ENCODE measurements at places on chromosomes 13 and 19. TPM values are rescaled to one million over a fixed set of nuclear protein-coding genes. Genes with fewer than 3 reads are reported as not detected.
A peak's percentile ranks its signal among the peaks of the same experiment; 100 is the strongest.

DNA sequence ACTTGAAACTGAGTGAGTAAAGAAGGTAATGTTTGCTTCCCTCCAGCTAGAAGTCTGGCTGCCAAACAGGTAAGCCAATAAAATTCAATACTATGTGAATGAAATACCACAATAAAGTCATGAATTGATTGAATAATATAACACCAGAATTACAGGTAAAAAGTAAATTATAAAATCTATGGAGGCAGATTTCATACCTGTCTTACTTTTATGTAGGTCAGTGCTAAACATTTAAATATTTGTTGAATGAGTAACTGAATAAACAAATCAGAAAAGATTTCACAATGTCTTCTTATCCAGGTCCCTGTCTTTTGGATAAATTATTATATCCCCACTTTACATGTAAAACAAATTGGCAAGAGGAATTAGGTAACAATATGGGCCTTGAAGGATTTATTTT lies 62.7 kb downstream of the MICU2 start:
- DNase-seq = no peak

- DNase-seq = no peak
Measured at GRCh38 chr19:56351208-56351607, 36.6 kb upstream of the ZSCAN5A start.

GRCh38 chr13:51330791-51331190 lies 8.7 kb upstream of the SERPINE3 start:
- no peak for DNase-seq

Gene IQCN
- total RNA-seq = 2.8 TPM

GRCh38 chr13:31894931-31895330 lies 136.6 kb upstream of the FRY start:
- DNase-seq = no peak

GRCh38 chr13:44334751-44335150 lies 38.9 kb upstream of the SERP2 start:
- no peak for DNase-seq

- DNase-seq = no peak
Measured at GRCh38 chr19:17103177-17103576, 27.6 kb downstream of the MYO9B start.

Gene CYP2A6
- total RNA-seq = 0.48 TPM

Gene RFPL4AL1
- not detected for total RNA-seq

DNA sequence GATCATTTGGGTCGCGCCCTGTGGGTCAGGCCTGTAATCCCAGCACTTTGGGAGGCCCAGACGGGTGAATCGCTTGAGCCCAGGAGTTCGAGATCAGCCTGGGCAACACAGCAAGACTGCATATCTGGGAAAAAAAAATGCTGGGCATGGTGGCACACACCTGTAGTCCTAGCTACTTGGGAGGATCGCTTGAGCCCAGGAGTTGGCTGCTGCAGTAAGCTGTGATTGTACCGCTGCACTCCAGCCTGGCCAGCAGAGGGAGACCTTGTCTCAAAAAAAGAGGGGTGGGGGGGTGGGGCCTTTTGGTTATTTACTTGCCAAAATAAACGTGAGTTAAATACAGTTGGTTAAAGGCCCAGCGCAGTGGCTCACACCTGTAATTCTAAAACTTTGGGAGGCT lies 9.8 kb upstream of the ZNF544 start:
- DNase-seq = no peak

- no peak for DNase-seq
Measured at GRCh38 chr19:38012944-38013343, 105.9 kb downstream of the SIPA1L3 start.

DNA sequence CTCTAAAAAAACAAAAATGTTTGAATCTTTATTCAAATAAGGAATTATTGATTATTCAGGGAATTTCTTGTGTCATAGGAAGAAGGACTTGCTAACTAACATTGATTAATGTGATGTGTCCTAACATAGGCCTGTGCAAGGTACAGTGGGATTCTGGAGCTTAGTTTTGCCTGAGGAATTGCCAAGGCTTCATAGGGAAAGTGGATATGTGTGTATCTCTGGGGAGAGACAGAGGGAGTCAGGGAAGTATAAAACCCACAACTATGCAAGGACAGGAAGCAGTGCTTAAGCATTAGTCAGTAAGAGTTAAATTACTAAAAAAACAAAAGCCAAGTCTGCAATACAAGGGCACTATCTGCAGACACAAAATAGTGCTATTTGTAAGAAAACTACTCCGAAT lies 59.6 kb downstream of the WDFY2 start:
- DNase-seq = no peak

Gene VN1R2
- total RNA-seq = not detected

DNA sequence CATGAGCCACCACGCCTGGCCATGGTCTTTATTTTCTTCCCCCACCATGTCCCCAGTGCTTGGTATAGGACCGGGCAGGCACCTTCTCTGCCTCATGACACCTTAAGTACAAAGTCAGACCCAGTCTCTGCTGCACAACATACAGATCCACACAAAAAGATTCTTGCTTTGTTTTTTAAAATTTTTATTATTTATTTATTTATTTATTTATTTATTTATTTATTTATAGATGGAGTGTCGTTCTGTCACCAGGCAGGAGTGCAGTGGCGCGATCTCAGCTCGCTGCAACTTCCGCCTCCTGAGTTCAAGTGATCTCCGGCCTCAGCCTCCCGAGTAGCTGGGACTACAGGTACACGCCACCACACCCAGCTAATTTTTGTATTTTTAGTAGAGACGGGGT lies 2.5 kb upstream of the NFIX start:
- no peak for DNase-seq

Gene ZNF414
- total RNA-seq = 18.5 TPM

- DNase-seq = no peak
Measured at GRCh38 chr13:107438251-107438650, 777.1 kb downstream of the LIG4 start.

- no peak for DNase-seq
Measured at GRCh38 chr13:69585656-69586055, 522.0 kb upstream of the ATXN8OS start.

GRCh38 chr19:39200803-39201115 lies 3.3 kb downstream of the SYCN start:
- DNase-seq = no peak

Gene ZNF723
- not detected for total RNA-seq

- no peak for DNase-seq
Measured at GRCh38 chr13:113337556-113337955, 26.4 kb downstream of the GRTP1 start.

Gene SHISA7
- total RNA-seq = not detected

DNA sequence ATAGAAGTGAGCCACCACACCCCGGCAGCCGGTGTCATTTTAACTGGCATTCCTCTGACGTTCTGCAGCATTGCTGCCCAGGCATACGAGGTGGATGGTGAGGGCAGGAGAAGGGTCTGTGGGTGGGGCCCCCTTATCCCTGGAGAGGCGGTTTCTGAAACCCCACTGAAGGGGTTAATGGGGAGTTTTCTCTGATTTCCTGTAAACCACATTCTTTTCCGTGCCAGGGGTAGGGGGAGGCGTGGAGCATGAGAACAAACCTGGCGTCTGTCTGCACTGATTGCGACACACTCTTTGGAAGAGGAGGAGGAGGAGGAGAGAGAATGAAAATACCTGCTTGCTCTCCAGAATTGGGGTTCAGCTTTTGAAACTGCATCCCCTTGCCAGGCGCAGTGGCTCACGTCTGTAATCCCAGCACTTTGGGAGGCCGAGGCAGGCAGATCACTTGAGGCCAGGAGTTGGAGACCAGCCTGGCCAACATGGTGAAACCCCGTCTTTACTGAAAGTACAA lies 2.7 kb upstream of the C3 start:
- DNase-seq = no peak

Gene BRSK1
- 1.2 TPM for total RNA-seq

- no peak for DNase-seq
Measured at GRCh38 chr13:20717581-20718542, 14.4 kb downstream of the IL17D start.

DNA sequence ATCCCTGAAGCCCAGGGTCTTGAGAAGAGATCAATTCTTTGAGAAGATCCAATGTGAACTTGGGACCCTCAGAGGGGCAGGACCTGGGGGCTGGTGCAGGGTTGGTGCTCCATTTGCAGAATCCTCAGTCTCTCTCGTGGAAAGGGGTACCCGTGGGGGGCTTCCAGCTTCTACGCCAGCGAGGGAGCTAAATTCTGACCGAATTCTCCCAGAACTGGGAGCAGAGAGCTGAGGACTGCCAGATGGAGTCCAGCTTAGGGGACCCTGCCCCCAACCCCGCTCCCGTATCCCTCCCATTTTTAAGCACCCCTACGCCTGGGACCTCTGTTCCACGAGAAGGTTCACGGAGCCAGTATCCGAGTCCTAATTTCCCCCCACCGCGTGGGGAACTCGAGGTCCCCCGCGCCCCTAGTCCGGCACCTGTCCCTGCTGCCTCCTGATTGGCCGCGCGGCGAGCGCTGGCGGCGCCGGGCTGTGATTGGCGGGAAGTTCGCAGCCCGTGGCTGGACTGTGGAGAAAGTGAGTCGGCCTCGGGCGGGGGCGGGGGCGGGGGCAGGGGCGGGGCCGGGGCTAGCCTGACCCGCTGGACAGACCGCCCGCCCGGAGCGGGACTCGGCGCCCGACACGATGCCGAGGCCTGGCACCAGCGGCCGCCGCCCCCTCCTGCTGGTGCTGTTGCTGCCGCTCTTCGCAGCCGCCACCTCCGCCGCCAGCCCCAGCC lies 4.4 kb upstream of the LTBP4 start:
- DNase-seq = no peak

- no peak for DNase-seq
Measured at GRCh38 chr19:49856574-49857021, 5.6 kb downstream of the PTOV1 start.

- no peak for DNase-seq
Measured at GRCh38 chr19:44113784-44114390, 688 bp downstream of the ZNF225 start.

GRCh38 chr19:9673912-9674662 lies 813 bp downstream of the ZNF562 start:
- no peak for DNase-seq

DNA sequence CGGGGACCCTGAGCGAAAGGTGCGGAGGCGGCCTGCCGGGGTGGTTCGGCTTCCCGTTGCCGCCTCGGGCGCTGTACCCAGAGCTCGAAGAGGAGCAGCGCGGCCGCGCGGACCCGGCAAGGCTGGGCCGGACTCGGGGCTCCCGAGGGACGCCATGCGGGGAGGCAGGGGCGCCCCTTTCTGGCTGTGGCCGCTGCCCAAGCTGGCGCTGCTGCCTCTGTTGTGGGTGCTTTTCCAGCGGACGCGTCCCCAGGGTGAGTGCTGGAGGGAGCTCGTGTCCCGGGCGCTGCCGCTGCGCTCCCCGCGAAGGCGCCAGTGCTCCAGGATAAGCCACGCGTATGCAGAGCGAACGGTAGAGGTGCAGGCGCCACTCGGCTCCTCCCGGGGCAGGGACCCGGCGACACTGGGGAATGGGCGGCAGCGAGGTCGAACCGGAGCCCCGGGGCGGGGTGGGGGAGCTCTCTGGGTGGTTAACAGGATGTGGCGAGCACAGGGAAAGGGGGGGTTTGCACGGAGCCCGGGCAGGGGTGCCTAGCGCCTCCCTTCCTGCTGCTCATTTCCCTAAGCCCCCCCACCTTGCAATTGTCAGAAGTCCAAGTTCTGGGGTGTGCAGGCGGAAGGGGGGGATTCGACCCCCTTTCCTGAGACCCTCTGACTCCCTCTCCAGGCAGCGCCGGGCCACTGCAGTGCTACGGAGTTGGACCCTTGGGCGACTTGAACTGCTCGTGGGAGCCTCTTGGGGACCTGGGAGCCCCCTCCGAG lies at the start of gene IL27RA:
Gene IL27RA, plus strand, starts transcription at position 44 of the 762 bp plus-strand sequence. Its CDS starts 111 bp downstream, at position 155.
- DNase-seq = no peak

- no peak for DNase-seq
Measured at GRCh38 chr13:105960326-105960725, 575.1 kb downstream of the EFNB2 start.

GRCh38 chr19:15439078-15439799 lies 10.5 kb downstream of the WIZ start:
- DNase-seq = no peak

DNA sequence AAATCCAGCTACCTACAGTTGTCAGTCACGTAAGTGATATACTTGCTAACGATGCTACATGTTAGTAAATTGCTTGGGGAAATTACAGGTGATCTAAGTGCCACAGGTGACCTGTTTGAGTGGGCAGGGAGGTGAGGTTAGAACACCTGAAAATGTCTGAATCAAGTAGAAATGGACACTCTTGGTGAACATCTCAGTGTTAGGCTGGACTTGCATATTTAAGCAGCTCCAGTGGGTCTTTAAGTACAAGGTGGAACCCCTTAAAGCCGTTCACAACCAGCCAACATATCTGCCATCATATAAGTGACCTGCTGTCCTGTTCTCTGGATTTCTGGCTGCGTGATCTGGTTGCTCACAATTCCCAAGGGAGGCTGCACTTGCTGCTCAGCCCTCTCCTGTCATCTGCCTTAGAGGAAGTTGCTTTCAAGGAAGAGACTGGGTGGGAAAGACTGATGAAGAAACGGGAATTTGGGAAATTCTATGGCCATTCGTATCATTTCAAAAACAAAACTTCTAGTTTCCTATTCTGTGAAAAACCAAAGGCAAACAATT lies 244.0 kb downstream of the DCLK1 start:
- DNase-seq = no peak

GRCh38 chr19:7783991-7784423 lies 21.0 kb downstream of the CLEC4M start:
- DNase-seq = peak; percentile 62

DNA sequence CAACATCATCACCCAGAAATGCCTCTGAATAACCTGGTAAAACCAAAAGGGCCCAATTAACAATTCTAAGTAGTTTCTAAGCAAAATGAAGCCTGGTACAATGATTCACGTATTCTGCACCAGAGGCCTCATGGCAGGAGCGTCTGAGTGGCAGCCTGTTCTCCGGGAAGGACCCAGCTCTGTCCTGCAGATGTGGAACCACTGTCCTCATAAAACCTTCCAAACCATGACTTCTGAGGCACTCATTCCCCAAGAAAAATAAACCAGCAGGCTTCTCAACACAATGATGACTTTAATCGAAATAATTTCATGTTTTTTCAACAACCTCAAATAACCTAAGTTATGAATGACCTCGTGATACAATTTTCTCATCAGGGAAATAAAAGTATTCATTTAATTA lies 89.9 kb downstream of the STK24 start:
- no peak for DNase-seq

- no peak for DNase-seq
Measured at GRCh38 chr19:49701271-49701786, 10.4 kb downstream of the CPT1C start.

GRCh38 chr13:95137096-95137495 lies 164.2 kb downstream of the ABCC4 start:
- no peak for DNase-seq

DNA sequence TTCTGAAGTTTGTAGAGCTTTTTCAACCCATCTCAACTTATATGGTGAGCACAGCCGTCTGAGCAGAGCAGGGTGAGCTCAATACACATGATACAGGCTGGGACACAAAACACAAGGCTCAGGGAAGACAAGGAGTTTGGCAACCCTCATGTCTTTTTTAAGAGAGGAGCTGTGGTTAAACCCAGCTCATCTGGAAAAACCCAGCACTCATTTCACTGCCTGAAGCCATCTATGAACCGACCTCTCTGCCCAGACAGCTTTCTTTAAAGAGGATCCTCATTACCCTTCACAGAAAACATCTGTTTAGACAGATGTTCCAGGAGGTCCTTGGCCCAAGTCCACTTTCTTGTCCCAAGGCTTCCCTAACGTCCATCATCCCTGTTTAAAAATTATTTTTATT lies 170.0 kb upstream of the TSHZ3 start:
- DNase-seq = no peak
